ENCODE measurements at places on chromosomes 7 and 10.

DNA sequence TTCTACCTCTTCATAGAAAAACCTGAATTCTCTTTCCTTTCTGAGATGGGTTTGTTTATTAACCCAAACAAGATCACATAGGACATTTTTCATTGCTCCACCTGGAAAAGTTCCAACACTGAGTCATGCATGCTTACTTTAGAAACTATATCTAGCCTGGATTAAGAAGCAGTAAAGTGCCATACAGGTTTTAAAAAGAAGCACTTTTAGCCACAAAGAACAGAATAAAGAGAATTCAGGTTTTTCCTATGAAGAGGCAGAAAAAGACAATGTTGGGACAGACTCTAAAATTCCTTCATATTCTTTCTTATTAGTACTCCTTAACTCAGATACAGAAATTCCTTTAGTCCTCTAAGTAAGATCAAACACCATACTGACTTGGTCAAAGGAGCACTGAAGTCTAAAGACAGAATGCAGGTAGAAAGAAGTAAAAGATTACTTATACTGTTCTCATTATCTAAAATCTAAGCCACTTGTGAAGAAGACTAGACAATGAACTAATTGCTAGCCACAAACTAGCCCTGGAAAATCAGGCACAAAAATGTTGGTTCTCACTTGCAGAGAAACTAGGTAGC is 241.3 kb downstream of the ANK3 start:
- no peaks in the 10 kb centered on the region for H3K27me3 ChIP-seq
- no peak overlapping the region for H3K27ac ChIP-seq
- no peaks in the 10 kb centered on the region for H3K4me1 ChIP-seq
- H3K36me3 ChIP-seq: no peaks in the 10 kb centered on the region
- no peak for DNase-seq

- peak within 1 kb of the TSS; percentile 88 for H3K4me3 ChIP-seq
- peak within 1 kb of the TSS; percentile 83 for H3K27ac ChIP-seq
- H3K4me1 ChIP-seq: peaks cover 8% of the 10 kb centered on the region
- H3K27me3 ChIP-seq: no peaks in the 10 kb centered on the region
These were observed at the start of gene ARHGAP19 for GRCh38 chr10:97292097-97292861. TSS of gene ARHGAP19 (minus strand) at chr10:97292637. CDS start at chr10:97292627, 10 bp downstream.

- peaks cover 4% of the 10 kb centered on the region for H3K4me1 ChIP-seq
- DNase-seq: no peak
- H3K4me3 ChIP-seq: no peak overlapping the region
- H3K36me3 ChIP-seq: no peaks in the 10 kb centered on the region
- H3K27me3 ChIP-seq: no peaks in the 10 kb centered on the region
These were observed 36.6 kb upstream of the AGR3 start for GRCh38 chr7:16918288-16918895.

DNA sequence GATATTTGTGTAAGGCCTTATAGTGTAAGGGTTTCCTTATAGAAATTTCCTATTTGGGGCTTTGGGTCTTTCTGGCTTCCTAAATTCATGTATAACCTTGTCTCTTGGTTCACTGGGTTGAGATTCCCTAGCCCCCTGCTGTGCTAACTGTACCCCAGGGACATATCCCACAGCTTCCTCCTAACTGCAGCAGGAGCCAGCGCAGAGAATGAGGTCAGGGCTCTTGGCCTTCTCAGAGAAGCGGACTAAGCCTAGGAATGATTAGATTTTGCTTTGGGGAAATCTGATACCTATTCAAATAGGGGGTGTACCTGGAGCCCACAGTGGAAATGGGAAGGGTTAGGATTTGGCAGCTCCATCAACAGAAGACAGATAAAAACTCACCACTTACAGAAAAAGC is 138.1 kb upstream of the EFCAB10 start:
- no peaks in the 10 kb centered on the region for H3K4me1 ChIP-seq
- H3K36me3 ChIP-seq: no peaks in the 10 kb centered on the region
- no peak for DNase-seq
- H3K27me3 ChIP-seq: no peaks in the 10 kb centered on the region

DNA sequence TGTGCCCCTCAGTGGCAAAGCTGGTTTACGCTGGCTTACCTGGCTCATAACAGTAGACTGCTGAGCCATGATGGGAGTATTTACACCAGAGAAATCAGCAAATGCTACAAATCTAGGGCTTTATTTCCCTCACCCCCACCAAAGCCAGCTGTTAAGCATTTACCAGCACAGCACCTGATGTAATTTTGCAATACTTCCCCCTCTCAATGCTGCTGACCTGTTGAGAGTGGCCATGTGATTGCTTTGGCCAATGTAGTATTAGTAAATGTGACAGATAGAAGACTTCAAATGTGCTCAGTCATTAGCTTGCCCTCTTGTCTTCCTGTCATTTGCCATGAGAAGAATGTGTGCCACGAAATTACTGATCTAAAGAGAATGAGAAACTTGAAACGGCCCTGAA is 46.6 kb downstream of the HERPUD2 start:
- no peak for DNase-seq
- no peaks in the 10 kb centered on the region for H3K27me3 ChIP-seq
- H3K4me1 ChIP-seq: peaks cover 37% of the 10 kb centered on the region
- peaks cover 7% of the 10 kb centered on the region for H3K36me3 ChIP-seq
- no peak overlapping the region for H3K27ac ChIP-seq
- H3K4me3 ChIP-seq: no peak overlapping the region

- H3K4me3 ChIP-seq: no peak overlapping the region
- no peaks in the 10 kb centered on the region for H3K27me3 ChIP-seq
- H3K27ac ChIP-seq: no peak overlapping the region
- H3K4me1 ChIP-seq: no peaks in the 10 kb centered on the region
- H3K36me3 ChIP-seq: no peaks in the 10 kb centered on the region
These were observed 683.9 kb downstream of the PARD3 start for GRCh38 chr10:34131152-34131551.

- DNase-seq: peak; percentile 49
- peaks cover 26% of the 10 kb centered on the region for H3K4me1 ChIP-seq
- H3K4me3 ChIP-seq: no peak overlapping the region
- H3K27ac ChIP-seq: no peak overlapping the region
- H3K27me3 ChIP-seq: no peaks in the 10 kb centered on the region
These were observed 50.9 kb downstream of the INPP5A start for GRCh38 chr10:132588301-132589013.

All from naive thymus-derived CD4-positive, alpha-beta T cell (primary cell).